Body of pancreas (tissue), 4 donors: ENCODE measurements at places on chromosomes 11 and 22.
A peak's percentile ranks its signal among the peaks of the same experiment; 100 is the strongest.

DNA sequence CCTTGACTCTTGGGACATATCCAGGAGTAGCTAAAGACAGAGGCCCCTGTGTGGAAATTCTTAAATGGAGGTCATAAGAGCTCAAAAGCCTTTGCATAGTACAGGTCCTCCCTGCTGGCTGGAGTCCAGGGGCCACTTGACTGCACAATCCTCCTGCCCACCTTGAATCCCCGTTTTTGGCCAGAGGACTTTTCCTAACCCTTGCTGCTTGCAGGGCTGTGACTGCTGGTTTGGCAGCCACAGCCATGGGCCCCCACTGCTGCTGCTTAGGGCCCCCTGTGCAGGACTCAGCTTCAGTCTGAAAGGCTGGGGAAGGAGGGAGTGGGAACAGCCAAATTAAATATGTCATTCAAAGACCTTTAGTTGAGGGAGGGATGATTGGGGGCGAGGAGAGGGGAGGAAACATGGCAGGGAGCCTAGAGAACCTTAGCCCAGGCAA is 33.4 kb downstream of the ARHGAP1 start:
- no peak for DNase-seq

DNA sequence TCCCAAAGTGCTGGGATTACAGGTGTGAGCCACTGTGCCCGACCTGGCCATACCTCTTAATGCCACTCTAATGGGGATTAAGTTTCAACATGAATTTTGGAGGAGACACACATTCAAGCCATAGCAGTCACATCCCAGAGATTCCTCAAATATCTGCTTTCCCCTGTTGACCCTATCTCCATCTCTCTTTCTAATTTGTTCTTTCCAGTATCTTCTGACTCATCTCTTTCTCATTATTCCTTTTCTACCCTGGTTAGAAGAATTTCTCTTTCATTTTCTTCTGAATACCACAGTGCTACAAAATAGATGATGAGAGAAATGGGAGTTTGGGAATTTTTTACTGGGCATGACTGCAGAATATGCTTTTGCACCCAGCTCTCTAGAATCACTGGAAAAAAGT is 5.1 kb downstream of the OR10V1 start:
- DNase-seq, result no peak

DNA sequence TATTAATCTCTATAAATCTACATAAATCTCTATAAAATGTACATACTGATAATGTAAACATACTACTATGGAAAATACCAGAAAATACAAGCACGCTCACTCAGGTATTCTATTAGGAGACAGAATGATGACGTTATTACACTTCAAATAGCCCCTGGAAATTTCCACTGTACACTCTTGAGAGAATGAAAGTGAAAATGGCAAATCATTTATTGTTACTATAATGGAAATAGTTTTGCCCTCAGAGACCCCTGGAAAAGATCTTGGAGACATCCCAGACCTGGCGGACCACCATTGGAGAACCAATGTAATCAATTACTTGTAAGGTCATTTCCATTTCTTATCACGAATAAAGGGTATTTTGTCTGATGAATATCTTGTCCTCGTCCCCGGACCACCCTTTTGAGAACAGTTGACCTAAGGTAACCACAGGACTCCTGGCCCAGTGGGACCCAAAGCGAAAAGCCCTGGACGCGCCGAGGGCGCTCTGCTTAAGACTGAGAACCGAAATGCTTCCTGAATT is 509 bp upstream of the PRRG4 start:
- no peak for DNase-seq

DNA sequence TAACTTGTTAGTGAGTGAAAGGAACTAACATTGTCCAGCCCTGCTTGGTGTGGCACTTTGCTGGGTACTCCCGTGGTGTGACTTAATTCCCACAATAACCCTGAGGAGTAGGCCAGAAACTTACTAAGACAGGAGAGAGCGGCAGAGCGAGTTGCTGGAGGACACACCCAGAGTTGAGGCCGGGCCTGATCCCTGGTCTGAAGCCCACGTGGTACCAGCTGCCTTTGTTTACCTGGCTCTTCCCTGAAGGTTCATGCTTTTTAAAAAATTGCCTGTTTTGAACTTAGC is 594 bp downstream of the MPST start:
- DNase-seq, result peak; percentile 58

DNA sequence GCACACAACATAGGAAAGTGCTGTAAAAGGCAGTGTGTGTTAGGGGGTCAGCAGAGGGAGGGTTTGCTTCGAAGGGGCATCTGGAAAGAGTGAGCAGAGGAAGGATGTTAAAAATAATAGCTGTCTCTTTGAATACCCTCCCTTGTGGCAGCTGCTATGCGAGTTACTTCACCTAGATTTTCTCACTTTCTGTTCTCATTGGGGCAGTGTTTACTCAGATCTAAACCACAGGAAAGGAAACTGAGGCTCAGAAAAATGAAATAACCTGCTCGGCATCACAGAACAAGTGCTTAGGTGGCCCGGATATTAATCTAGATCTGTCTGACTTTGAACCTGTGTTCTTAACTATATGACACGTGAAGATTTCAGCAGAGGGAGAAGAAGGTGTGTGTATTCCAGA is 125.3 kb downstream of the C11orf91 start:
- DNase-seq, result no peak

GRCh38 chr11:45885921-45886721 is 670 bp downstream of the MAPK8IP1 start:
- no peak for DNase-seq

DNA sequence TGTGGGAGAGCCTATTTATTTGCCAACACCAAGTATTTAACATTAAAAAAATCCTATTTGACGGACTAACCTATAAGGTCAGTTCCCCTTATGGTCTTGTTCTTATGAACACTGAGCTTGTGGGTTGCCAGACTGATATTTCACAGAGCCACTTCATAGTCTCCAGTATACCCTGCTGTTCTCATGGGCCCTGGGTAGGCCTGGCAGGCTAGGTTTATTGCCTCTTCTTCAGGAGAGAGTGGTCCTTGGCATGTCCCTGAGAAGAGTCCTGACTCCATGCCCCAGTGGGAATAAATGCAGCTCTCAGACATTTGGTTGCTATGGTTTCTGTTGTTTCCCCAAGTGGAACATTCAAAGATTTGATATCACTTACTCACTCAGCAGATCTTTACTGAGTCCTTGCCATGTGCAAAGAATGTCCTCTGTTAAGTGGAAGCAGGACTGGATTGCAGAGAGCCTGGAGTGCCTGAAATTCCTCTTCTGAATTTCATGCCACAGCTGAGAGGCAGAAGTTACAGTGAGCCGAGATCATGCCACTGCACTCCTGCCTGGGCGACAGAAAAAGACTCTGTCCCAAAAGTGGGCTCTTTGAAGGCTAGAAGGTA is 15.7 kb downstream of the SLC5A1 start:
- DNase-seq, result no peak

DNA sequence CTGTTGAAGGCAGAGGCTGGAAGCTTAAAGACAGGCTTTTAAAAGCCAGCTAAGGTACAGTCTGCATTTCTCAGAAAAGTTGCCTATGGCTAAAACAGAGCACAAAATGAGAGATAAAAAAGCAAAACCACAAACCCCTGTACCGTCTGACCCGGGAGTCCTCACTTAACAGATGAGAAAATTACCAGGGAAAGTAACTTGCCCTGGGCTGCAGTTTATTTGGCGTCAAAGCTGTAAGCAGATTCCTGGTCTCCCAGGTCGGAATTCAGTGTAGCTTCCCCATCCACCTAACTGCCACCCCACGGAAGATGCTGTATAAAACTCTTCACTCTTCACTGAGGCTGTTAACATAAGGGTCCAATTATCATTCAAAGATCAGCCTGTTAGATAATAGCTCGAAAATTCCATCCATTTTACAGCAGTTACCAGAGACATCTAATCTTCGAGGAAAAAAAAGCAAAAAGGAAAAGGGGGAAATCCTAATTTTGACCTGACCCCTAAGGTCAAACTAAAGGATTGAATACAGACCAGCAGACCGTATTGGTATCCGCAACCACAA is 1.5 kb downstream of the TCF20 start:
- peak; percentile 3 for DNase-seq

GRCh38 chr22:23070418-23071229 is at the start of gene GNAZ:
GNAZ (plus strand) TSS chr22:23070519; CDS start chr22:23095696, 25,177 bp downstream.
- no peak for DNase-seq

DNA sequence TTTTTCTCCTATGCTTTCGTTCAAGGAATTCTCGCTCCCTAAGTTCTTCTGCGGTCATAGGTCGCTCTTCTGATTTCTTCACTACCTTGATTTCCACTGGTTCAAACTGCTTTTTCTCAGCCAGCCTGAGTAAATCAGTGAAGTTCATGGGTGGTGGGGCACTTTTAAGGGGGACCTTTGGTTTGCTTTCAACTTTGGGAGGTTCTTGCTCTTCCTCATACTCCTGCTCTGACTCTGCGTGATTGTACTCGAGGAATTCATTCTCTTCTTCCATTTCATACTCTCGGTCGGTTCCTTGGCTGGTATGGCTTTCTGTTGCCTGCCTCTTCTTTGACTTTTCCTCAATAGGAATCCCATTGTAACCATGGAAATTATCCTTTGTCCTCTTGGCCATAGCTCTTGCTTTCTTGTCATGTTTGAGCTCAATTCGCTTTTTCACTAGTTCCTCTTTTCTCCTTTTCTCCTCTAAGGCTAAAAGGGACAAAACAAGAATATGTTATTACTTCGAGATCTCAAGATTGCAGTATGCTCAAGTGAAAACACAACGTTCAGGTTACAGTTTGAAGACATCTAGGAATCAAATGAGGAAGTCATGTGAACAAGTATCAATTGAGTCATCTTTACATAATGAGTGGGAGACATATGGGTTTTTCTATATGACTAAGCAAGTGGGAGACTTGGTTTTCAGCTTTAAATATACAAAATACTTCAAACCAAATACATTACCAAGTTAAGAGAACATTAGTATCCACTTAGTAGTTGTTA is 16.2 kb downstream of the MISFA start:
- no peak for DNase-seq

- no peak for DNase-seq
These were observed 306.8 kb downstream of the CADM1 start for GRCh38 chr11:115197433-115197832.

- DNase-seq, result no peak
These were observed 62.9 kb upstream of the LRRC4C start for GRCh38 chr11:41522391-41522790.

GRCh38 chr11:7281079-7281478 is 29.4 kb downstream of the SYT9 start:
- no peak for DNase-seq

DNA sequence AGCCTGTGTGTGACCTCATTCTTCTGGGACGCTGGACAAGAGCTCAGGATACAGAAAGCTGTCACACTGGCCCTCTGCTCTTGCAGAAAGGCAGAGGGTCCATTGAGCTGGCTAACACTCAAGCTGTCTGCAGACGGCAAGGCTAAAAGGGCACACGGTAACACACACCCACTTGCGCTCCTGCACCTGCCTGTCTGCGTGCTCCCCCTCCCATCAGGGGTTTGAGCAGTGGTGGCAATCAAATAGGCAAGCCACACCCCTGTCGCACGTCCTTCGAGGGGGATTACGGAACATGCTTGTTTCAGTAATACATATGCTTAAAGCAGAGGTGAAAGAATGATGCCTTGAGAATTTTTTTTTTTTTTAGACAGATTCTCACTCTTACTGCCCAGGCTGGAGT is 7.1 kb upstream of the QSER1 start:
- no peak for DNase-seq

DNA sequence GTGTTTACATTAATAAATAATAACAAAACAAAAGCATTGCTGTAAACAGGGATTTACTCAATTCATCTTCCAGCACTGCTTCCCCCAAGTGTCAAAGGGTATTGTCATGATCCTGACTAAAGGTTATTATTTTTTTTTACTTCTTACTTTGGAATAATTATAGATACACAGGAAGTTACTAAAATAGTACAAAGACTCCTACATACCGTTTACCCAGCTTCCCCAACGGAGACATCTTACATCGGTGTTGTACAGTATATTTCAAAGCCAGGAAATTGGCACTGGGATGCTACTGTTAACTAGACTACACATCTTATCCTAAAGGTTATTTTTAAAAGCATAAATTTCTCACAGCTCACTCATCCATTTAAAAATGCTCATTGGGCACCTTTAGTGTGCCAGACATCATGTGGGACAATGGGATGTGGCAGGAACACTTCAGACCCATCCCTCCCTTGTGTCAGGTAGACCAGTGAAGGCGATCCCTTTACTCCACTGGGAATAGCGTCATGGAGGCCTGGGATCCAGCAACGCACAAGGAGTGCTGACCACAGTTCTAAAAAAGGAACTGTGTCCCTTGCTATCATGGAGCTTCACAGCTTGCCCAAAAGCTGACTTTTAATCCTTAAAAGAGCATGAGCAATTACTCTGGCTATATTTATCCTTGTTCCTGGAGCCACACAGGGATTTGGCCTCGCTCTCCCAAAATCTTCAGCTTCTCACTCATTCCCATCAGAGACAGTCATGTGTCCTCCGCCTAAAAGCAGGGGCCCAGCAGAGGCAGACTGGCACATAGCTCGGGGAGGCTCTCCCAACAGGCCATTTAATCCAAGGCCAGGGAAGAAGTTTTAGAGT is 3.1 kb upstream of the IRAG1 start:
- no peak for DNase-seq

GRCh38 chr11:32072872-32073643 is 17.8 kb upstream of the RCN1 start:
- DNase-seq, result no peak

DNA sequence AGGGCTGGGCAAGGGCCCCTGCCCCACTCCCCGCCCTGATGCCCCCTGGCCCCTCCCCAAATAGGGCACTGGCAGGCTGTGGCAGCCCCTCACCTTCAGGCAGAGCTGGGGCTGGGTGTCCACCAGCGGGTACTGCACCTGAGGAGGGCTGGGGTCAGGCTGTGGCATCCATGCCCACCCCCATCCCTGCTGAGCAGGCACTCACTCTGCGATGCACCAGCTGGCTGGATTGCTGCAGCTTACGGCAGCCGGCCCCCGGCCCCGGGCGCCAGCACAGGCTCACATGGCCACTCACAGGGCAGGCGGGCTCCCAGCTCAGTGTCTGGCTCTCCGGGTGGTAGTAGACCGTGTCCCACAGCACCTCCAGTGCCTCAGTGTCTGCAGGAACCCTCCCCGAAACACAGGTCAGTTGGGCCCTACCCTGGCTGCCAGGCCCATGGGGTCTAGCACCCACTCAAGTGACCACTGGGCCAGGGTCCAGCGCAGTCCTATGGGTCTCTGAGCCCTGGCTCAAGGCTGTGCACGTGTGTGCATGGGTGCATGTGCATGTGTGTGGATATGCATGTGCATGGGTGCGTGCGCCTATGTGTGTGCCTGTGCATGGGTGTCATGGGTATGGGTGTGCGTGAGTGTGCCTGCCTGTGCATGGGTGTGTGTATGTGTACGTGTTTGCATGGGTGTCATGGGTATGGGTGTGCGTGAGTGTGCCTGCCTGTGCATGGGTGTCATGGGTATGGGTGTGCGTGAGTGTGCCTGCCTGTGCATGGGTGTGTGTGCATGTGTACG is 14.4 kb downstream of the IL17REL start:
- no peak for DNase-seq

- DNase-seq, result no peak
These were observed 42.5 kb downstream of the CCDC73 start for GRCh38 chr11:32752001-32752400.

- DNase-seq, result no peak
These were observed 32.6 kb downstream of the KIAA0930 start for GRCh38 chr22:45207981-45208664.

- no peak for DNase-seq
These were observed 193.9 kb downstream of the KIF18A start for GRCh38 chr11:27914080-27914479.
